HepG2 (cell line): ENCODE measurements at places on chromosomes 16 and 17. TPM values are rescaled to one million over a fixed set of nuclear protein-coding genes. Genes with fewer than 3 reads are reported as not detected.

Gene CD300E
- total RNA-seq, result not detected in 2 replicates

Gene GUCY2D
- not detected in 2 replicates for total RNA-seq

Gene NQO1
- 1,060 and 1,621 TPM in 2 replicates for total RNA-seq

Gene PRSS36
- total RNA-seq, result 1.1 and 1.5 TPM in 2 replicates

GRCh38 chr17:6924208-6924607, 71.6 kb upstream of the ALOX12 start:
- no peak overlapping the region for H3K27ac ChIP-seq
- H3K27me3 ChIP-seq, result no peaks in the 10 kb centered on the region
- H3K4me3 ChIP-seq, result no peak overlapping the region
- DNase-seq, result no peak
- H3K4me1 ChIP-seq, result no peaks in the 10 kb centered on the region

DNA sequence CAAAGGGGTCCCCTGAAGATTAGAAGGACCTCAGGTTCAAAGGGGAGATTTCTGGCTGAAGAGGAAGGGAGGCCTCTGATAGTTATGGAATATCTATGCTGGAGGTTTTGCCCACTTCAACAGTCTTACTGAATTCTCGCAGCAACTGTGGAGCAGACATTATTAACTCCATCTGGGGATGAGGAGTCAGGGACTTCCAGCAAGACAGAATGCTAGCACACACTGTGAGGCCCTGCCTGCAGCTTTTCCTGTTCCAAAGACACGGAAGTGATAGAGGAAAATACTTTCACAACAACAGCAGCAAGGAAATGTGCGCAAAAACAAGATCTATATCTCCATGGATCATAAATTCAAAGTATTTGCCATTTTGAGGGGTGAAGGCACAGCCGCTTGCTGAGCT, 72.8 kb downstream of the RPH3AL start:
- H3K27ac ChIP-seq, result no peak overlapping the region
- DNase-seq, result no peak
- no peaks in the 10 kb centered on the region for H3K27me3 ChIP-seq
- peaks cover 17% of the 10 kb centered on the region for H3K4me1 ChIP-seq
- peaks cover 8% of the 10 kb centered on the region for H3K36me3 ChIP-seq

DNA sequence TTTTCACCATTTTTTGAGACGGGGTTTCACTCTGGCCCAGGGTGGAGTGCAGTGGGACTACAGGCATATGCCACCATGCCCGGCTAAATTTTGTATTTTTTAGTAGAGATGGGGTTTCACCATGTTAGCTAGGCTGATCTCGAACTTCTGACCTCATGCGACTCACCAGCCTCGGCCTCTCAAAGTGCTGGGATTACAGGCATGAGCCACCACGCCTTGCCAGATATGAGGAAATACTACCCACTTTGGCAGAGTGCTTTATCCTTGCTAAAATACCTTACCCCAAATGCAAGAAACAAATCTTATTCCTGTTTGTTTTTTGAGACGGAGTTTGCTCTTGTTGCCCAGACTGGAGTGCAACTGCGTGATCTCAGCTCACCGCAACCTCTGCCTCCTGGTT, 62.9 kb upstream of the MGAT5B start:
- H3K27me3 ChIP-seq, result peaks cover 5% of the 10 kb centered on the region; the same call in 1 of the 3 replicates
- no peak overlapping the region for H3K27ac ChIP-seq
- no peaks in the 10 kb centered on the region for H3K36me3 ChIP-seq
- no peak for DNase-seq

DNA sequence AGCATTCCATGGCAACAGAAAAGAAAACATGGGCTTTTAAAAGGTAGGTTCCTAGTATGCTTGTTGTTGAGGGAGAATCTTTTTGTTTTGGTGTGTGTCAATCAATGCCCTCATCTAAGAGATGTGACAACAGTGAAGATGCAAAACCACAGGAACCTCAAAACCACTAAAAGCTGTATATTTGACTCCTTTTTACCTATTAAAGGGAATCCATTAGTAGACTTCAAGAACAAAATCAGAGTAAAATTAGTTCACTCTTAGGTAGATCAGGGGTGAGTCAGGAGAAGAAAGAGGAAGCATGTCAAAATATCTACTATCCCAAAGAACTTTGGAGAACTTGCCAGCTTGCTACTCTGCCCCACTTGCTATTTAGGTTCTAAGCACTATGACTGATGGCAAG, 89.1 kb downstream of the CDK5R1 start:
- no peaks in the 10 kb centered on the region for H3K36me3 ChIP-seq
- no peak overlapping the region for H3K27ac ChIP-seq
- H3K4me3 ChIP-seq, result no peak overlapping the region
- no peaks in the 10 kb centered on the region for H3K27me3 ChIP-seq
- H3K4me1 ChIP-seq, result no peaks in the 10 kb centered on the region
- no peak for DNase-seq

- H3K4me1 ChIP-seq, result no peaks in the 10 kb centered on the region
- no peak overlapping the region for H3K27ac ChIP-seq
- no peak for DNase-seq
- no peaks in the 10 kb centered on the region for H3K36me3 ChIP-seq
- H3K4me3 ChIP-seq, result no peak overlapping the region
These were observed 46.0 kb downstream of the HOXB1 start for GRCh38 chr17:48484850-48485249.

- H3K4me3 ChIP-seq, result no peak overlapping the region
- peaks cover 9% of the 10 kb centered on the region for H3K36me3 ChIP-seq
- H3K4me1 ChIP-seq, result peaks cover 14% of the 10 kb centered on the region
- DNase-seq, result no peak
- H3K27ac ChIP-seq, result no peak overlapping the region
These were observed 103.1 kb downstream of the RPTOR start for GRCh38 chr17:80647746-80648145.

DNA sequence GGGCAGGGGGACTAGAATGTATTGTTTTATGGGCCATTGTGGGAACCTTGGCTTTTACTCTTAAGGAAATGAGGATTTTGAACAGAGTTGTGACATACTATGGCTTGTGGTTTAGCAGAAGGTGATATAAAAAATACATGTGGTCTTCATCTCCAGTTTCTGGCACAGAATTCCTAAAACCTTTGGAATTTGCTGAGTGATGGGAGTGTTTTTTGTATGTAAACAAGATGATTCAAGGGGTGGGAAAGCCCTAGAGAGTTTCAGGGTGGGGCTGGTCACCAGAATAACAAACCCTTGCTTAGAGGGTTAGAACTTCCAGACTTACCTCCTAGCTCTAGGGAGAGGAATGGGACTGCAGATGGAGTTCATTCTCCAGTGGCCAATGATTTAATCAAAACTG, 316.1 kb downstream of the PHKB start:
- DNase-seq, result no peak
- no peak overlapping the region for H3K27ac ChIP-seq
- H3K4me3 ChIP-seq, result no peak overlapping the region
- H3K27me3 ChIP-seq, result no peaks in the 10 kb centered on the region
- peaks cover 7% of the 10 kb centered on the region; the same call in 1 of the 2 replicates for H3K4me1 ChIP-seq
- H3K36me3 ChIP-seq, result no peaks in the 10 kb centered on the region

- H3K4me3 ChIP-seq, result no peak overlapping the region
- no peak overlapping the region for H3K27ac ChIP-seq
- DNase-seq, result no peak
- no peaks in the 10 kb centered on the region for H3K27me3 ChIP-seq
- no peaks in the 10 kb centered on the region for H3K36me3 ChIP-seq
These were observed 151.8 kb upstream of the MED13 start for GRCh38 chr17:62216847-62217246.
